ENCODE measurements at places on chromosomes 4 and X.

DNA sequence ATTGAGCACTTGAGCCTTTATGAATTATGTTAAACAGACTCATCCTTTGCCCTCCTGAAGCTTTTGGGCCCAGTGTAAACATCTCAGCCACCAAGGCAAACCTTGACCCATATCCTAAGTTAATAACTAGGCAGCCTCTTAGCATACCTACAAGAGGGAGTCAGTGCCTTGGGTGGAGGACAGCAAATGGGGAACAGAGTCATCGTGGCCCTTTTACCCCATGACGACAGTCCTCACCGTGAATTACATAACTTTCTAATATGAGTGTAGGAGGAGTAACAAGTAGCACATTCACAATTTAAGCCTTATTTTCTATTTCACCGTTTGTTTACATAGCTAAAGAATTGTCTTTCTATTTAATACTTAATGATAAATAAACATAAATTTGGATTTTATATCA is 16.8 kb downstream of the CLDN22 start:
- no peak for DNase-seq

DNA sequence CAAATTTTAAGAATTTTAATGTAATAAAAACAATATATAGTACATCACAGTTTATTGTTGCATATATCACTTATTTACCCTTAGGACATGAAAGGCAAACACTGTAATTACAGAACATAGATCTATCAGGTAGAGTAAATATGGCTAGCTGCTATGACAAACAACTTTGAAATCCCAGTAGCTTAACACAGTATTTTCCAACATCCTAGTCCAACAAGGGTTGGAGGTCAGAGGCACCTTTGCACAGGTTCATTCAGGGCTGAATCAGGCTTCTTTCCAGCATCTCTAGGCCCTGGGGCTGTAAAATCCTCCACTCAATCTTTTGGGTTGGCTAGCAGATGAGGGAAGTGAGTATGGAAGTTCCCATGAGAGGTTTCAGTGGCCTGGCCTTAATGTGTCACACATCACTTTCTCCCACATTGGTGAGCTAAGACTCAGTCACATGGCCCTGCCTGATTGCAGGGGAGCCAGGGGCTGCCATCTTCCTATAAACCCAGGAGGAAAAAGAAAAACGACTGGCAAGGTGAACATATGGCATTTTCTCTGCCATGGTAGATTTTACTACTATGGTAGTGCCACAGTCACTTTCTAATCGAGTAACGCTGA is 32.9 kb downstream of the HERC6 start:
- DNase-seq: no peak

GRCh38 chr4:67762086-67762485 is 7.9 kb upstream of the GNRHR start:
- no peak for DNase-seq

DNA sequence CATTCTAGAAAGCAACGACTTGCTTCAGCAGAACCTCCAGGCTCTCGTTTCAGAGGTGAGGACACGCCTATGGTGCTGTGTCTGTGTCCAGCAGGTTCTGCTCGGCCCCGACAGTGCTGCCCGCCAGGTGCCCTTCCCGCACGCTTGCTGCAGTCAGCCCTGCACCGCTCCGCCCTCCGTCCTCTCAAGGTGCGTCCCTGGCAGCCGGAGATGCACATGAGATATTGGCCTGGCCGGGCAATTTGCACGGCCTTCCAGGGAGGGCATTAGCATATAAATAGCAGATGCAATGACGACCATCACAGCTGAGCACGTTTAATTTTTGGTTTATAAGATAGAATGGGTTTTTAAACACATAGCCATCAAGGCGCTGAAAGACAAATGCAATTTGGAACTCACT is 14.4 kb downstream of the UVSSA start:
- DNase-seq: no peak

GRCh38 chr4:168831919-168832762 is 177.9 kb downstream of the CBR4 start:
- peak; percentile 2 for DNase-seq

DNA sequence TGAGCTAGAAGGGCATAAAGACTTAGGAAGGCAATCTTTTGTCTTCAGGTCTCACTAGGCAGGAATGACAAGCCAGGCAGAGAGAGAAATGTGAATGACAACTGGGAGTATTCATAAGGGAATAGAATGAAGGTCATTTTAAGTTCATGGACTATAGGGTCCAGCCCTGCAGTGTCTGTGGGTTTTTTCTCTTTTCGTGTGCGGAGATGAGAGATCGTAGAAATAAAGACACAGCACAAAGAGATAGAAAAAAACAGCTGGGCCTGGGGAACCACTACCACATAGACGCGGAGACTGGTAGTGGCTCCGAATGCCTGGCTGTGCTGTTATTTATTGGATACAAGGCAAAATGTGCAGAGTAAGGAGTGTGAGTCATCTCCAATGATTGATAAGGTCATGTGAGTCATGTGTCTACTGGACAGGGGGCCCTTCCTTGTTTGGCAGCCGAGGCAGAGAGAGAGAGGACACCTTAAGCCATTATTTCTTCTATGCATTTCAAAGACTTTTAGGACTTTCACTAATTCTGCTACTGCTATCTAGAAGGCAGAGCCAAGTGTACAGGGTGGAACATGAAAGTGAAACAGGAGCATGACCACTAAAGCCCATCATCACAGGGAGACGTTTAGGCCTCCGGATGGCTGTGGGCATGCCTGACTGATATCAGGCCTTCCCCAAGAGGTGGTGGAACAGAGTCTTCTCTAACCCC is 921.8 kb upstream of the PCDH10 start:
- DNase-seq: no peak

GRCh38 chr4:72951147-72951546 is 118.4 kb downstream of the COX18 start:
- DNase-seq: no peak

- no peak for DNase-seq
Observed at GRCh38 chr4:64341711-64342110, 67.5 kb downstream of the TECRL start.

GRCh38 chr4:132299841-132300240 is 849.3 kb upstream of the PCDH10 start:
- no peak for DNase-seq

GRCh38 chrX:65463550-65463949 is 71.0 kb downstream of the LAS1L start:
- peak; percentile 40 for DNase-seq

- DNase-seq: no peak
Observed at GRCh38 chrX:129318375-129318774, 204.9 kb downstream of the SMARCA1 start.

DNA sequence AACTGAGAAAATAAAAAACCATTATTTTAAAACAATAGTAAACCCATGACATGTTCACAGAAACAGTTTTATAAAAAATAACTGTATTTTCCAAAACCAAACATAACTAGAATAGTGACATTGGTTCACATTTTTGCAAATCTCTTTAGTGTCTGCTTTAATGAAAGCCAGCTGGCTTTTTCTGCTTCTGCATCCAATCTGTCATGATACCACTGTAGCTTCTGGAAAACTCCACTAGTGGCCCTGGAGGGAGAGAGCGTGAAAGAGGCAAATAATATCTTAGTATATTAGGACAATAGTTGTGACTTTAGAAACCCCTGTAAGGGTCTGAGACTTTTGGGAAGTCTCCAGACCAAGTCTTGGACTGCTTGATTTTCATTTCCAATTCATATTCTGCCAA is 31.1 kb downstream of the FGFBP1 start:
- DNase-seq: no peak

Measured in SW 1271 (cell line).